Psoas muscle (tissue), 8 donors: ENCODE measurements at places on chromosomes 7 and 10. TPM values are rescaled to one million over a fixed set of nuclear protein-coding genes. Genes with fewer than 3 reads are reported as not detected.
A peak's percentile ranks its signal among the peaks of the same experiment; 100 is the strongest.

GRID1 gene
- total RNA-seq: 0.24 TPM

SPRN gene
- not detected for total RNA-seq

- DNase-seq: no peak
Observed at GRCh38 chr7:113915956-113916355, 2.9 kb downstream of the PPP1R3A start.

- DNase-seq: no peak
Observed at GRCh38 chr7:139543801-139544603, 20.5 kb downstream of the CLEC2L start.

DNA sequence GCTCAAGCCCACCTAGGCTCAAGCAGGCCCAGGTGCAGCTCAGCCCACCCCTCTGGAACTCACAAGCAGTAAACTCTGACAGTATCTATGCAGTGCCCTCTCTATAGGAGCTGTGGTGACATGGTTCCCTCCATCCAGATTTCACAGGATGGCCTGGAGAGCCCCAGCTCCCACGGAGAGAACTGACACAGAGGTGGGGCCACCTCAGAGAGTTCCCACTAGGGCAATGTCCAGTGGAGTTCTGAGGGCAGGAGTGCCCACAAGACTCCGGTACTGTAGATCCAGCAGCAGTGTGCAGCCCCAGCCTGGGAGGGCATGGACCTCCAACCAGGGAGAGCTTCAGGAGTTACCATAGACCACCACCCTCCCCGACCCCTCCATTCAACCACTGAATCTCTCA, 37.3 kb upstream of the CNPY1 start:
- DNase-seq: no peak

DNA sequence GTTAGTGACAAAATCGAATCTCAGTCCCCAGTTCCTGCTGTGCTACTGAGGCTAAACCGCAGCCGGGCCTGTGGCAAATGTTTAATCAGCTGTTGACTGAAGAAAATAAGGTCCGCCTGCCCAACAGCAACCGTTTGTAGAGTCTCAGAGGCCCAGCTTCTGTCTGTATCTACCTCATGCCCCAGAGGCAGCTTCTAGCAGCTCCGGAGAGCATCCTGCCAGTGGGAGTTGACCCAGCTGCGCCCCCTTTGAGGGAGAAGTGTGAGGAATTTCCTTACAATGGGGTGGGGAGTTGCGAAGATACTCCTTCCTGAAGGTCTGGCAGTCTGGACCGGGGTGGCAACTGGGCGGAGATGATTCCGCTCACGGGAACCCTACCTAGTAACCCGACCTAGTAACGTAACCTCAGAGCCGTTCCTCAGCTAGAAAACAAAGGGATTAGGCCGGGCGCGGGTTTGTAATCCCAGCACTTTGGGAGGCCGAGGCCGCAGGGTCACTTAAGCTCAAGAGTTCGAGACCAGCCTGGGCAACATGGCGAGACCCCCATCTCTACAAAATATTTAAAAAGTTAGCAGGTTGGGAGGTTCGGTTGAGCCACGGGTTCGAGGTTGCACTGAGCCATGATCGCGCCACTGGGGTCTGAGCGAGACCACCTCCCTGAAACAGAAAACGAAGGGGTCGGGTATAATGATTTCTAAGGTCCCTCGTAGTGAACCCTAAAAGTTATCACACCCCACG, 846 bp upstream of the ZNF775 start:
- peak; percentile 44 for DNase-seq
